ENCODE measurements at places on chromosomes 3 and 15.

DNA sequence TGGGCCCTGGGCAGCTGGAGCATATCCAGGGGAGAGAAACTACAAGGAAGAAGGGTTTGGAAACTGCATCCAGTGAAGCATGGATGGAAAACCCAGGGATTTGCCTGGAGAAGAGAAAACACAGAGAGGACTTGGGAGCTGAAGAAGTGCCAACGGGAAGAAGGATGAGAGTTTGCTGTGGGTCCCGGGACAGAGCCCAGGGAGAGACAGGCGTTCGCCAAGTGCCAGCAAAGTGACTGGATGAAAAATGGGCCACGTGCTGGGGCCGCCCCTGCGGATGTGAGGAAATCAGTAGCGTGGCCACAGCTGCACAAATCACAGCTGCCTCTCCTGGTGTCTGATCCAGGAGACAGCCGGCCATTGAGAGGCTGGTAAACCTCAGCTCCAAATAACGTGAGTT lies 70.4 kb downstream of the HES1 start:
- DNase-seq: no peak

DNA sequence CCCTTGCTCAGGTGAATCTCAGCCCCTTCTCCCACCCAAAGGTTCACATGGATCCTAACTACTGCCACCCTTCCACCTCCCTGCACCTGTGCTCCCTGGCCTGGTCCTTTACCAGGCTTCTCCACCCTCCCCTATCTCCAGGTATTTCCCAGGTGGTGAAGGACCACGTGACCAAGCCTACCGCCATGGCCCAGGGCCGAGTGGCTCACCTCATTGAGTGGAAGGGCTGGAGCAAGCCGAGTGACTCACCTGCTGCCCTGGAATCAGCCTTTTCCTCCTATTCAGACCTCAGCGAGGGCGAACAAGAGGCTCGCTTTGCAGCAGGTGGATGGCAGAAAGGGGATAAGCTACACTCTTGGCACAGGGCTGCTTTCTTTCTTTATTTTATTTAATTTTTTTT lies 4.5 kb downstream of the FAM131A start:
- DNase-seq: no peak

DNA sequence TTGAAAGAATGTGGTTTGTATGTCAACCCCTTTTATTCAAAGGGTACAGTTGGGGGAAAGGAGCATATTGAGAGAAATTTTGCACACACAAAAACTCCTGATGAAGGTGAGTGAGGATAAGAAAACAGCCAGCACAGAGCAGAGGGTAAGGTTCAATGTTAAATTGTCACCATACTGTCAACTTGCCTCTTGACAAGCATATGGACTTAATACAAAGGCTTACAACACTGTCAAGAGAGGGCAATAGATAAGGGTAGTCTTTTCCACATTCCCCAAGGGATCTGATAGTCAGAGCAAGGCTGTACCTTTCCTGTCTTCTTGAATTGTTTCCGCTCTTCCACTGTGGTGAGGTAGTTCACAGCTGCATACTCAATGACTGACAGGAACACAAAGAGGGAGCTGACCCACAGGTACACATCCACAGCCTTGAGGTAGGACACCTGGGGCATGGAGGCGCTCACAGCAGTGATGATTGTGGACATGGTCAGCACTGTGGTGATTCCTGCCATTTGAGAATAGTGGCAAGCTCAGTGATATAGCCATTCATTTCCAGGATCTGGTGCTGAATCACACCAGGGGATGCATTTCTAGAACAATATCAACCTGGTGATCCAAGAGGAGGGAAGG lies 20.4 kb upstream of the RIOX2 start:
- no peak for DNase-seq

GRCh38 chr15:60458721-60459120 lies 20.2 kb downstream of the ICE2 start:
- no peak for DNase-seq

DNA sequence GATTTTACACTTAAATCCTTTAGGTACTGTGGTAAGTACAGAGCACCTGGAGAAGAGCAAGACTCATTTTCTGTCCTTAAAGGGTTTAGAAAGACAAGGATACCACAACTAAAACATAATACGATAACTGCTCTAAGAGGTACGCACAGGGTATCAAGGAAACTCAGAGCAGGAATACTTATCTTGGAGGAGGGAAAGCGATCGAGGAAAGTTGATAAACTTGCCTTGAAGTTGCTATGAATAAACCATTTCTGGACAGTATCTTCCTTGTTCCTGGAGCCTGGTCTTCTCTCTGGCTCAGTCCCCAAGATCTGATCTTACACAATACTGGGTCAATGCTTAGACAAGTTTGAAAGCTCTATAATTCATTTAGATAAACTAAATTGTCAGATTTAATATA lies 17.6 kb upstream of the GATM start:
- no peak for DNase-seq

- DNase-seq: no peak
Measured at GRCh38 chr15:100663915-100664281, 61.5 kb downstream of the ASB7 start.

- DNase-seq: no peak
Measured at GRCh38 chr15:97597801-97598200, 362.7 kb upstream of the ARRDC4 start.

DNA sequence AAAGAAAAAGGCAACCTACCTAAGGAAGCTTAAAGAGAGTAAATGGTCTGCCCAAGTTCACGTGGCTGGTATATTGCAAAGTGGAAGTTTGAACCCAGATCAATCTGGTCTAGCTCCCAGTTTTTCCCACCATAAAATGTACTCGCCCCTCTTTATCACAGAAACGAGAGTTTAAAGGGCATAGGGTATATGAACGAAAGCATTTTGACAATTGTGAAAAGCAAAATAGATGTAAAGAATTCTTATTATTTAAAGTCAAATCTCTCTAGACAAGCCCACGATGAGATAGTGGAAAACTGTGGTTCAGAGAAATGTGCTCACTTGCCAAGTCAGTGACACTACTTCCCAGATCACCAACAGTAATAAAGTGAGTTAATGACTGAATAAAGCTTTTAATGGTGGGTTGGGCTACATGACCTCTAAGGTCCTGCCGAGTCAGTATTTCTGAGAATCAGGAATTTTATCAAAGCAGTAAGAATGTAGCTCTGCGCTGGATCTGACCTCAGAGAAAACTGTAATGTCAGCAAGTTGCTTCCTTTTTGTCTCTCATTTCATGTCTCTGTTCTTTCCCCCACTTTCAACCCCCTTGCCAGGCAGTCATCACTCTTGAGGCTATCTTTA lies 23.3 kb upstream of the NEO1 start:
- DNase-seq: no peak

GRCh38 chr3:186273586-186273985 lies 88.4 kb downstream of the DGKG start:
- no peak for DNase-seq

- DNase-seq: no peak
Measured at GRCh38 chr15:89089316-89090230, 1.3 kb downstream of the ABHD2 start.

GRCh38 chr3:36904641-36905040 lies 40.2 kb downstream of the TRANK1 start:
- no peak for DNase-seq

DNA sequence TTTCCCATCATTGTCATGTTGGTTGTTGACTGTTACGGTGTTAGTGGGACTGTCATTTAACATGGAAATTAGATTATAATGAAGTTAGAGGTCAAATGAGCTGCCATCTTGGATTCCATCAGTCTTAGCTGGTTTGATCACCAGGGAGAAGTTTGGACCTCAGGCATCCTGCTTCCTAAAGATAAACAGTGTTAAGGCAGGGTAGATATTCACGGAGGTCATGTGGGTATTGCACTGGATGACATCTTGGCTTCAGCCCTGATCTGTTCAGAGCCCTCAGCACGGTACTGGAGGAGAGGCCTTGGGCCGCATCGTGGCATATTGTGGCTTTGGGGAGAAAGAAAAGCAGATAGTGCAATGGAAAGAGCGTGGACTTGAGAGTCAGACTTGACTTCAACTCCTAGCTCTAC lies 11.1 kb upstream of the MUC20 start:
- no peak for DNase-seq

DNA sequence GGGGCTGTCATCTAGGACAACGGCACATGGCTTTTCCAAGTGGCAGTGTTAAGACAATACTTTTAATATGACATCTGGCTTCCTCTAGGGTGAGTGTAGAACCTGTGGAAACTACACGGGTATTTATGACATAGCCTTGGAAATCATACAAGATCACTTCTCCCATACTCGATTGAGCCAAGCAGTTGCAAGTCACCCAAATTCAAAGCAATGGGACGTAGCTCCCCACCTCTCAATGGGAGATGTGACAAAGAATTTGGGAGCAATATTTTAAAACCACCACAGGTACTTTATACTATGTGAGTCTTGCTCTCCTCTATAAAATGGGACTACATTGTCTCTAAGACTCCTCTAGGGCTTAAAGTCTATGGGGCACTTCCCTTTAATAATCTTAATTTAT lies 93.5 kb downstream of the TGFBR2 start:
- no peak for DNase-seq

DNA sequence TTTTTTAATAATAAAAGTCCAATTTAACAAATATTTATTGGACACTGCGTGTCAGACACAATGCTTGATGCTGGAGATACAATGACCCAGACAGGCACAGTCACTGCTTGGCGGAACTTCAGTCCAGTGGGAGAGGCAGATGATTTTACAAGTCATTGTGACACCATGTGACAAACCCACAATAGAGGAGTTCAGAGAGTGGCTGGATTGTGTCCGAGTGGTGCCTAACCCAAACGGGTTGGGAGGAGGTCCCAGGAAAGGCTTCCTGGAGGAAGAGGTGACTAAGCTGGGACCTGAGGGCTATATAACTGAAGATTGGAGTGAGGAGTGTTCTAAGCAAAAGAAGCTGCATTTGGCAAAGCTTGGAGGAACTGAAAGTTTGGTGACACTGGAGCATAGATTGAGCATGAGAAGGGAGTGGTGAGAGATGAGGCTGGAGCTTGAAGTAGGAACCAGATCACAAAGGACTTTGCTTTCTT lies 41.4 kb downstream of the CRTC3 start:
- DNase-seq: no peak

DNA sequence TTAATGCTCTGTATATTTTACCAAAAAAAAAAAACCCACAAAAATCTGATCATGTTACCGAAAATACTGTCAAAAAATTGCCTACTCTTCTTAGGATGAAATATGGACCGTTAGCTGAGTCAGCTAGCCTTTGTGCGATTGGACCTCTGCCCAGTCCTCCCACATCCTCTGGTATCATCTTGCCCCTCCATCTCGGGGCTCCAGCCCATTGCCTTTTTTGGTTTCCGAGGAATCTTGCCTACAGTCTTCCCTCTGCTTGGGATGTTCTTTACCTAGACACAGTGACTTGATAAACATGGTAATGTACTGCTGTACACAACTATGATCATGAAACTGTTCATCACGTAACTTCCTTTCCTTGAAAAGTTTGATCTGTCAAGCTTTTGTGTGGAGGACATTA lies 371.4 kb downstream of the SV2B start:
- DNase-seq: no peak

DNA sequence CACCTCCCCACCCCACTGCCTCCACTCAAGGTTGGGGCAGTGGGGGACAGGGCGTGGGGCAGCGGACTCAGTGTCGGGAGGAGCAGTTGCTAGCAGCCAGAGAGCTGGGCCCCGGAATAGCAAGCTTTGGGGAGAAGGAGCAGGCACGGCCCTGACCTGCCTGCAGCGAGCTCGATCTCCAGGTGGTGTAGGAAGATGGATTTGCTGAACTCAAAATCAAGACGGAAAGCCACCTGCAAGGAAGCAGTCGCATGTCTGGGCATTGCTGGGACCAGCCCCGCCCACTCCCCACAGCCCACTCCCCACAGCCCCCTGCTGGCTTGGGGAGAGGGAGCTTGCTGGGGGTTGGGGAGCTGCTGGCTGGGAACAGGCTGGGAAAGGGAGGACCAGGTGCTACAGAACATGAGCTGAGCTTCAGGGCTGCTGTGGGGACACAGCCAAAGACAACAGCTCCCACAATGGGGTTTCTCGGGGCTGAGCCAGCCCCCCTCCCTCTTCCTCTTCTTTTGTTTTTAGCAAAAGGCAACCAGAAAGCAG lies 38.0 kb downstream of the FEM1B start:
- DNase-seq: no peak

DNA sequence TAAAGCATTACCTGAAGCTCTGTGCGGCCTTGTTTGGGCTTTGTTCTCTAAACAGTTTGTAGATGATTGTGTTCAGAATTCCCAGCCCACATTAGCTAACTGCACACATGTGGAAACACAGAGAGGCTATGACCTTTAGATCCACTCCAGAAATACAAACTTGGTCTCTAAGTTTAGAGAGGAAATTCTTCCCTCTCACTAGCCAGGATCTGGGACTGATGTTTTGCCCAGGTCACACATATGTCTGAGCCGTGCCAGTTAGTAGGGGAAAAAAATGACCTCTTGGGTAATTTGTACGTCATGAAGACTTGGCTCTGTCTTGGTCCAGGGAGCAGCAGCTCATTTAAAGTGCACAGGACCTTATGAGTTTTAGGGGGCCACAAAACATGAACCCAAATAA lies 223.1 kb downstream of the RBMS3 start:
- no peak for DNase-seq

DNA sequence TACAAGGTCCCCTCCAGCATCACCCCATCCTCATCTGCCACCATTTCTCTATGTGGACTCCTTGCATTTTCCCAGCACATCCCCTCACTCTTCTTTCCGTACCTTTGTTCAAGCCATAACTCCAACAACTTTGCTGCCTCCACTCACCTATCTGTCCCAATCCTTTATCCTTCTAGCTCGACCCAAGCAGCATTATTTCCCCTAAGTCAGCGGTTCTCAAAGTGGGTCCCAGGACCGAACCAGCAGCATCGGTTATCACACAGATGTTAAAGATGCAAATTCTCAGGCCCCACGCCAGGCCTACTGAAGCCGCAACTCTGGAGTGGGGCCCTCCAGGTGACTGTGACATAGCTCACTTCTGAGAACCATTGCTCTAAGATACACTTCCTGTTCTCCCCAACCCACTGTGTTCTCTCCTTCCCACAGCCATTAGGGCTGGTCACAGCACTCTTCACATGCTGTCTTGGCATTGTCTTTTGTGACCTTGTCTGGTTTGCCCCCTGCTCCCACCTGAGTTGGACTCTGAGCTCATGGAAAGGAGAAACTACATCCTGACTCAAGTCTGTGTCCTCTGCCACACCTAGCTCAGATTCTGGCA lies 56.2 kb downstream of the AAGAB start:
- no peak for DNase-seq

DNA sequence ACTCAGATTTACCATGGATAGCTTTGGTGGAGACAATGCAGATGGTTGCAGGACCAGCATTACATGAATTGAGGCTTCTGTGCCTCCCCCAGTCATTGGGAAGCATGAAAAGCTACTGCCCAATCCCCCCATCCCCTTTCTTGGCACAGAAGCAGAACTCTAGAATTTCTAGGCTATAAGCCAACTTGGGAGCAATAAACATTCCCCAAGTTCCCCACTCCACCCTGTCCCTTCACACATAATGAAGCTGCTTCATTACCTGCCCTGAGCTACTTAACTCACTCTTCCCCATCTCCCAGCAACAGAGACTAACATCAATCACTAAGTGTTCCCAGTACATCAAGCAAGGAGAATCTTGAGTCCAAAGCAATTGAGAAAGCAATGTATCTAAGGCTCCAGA lies 164.5 kb downstream of the RORA start:
- DNase-seq: no peak

Measured in central memory CD8-positive, alpha-beta T cell (primary cell).